ENCODE measurements at places on chromosomes 3 and 15.
A peak's percentile ranks its signal among the peaks of the same experiment; 100 is the strongest.

- DNase-seq: no peak
Measured at GRCh38 chr15:79431636-79432344, at the start of gene MINAR1. Gene MINAR1, plus strand, starts transcription at chr15:79432336. Its CDS starts 23,812 bp downstream, at chr15:79456148.

- DNase-seq: no peak
Measured at GRCh38 chr3:191434024-191434423, 26.9 kb upstream of the PYDC2 start.

DNA sequence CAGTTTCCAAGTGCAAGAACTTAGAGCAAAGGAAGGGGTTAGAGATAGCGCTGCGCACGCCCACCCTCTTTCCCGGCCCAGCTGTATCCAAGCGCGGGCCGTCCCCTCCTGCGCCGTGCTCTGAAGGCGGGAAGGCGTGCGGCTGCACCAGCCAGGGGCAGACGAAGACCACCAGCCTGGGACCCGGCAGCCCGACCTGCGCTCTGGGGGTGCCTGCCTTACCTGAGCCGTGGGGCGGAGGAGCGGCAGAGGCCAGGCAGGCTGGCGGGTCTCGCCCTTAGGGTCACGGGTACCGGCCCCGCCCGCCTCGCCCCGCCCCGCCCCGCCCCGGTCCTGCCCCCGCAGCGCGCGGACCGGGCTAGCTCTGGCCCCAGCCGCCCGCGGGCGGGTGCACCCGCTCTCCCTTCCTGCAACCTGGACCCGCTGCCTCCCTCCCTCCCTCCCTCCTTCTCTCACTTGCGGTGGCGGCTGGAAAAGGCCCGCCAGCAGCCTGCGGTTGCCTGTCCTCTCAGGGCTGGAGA, at the start of gene WDR72:
Gene WDR72 (minus strand): TSS at position 253 of the 521 bp plus-strand sequence. CDS start 26,514 bp downstream, outside the sequence.
- no peak for DNase-seq

DNA sequence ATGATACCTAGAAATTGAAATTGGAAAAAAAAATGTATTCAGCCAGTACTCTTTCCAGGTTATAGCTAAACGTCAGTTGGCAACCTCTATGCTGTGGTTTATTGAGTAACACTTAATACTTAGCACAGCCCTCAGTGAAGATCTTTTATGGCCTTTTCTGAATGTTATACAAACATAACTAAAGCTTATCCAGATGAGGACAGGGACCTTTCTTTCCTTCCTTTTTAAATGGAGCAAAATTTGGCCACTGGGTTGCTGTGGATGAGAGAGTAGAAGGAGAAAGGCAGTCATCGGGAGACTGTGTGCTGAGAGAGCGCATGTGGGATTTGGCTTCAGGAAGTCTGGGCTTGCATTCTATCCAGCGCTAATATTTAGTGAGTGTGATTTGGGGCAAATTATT, 36.1 kb downstream of the IGF1R start:
- DNase-seq: no peak

- DNase-seq: no peak
Measured at GRCh38 chr3:58331593-58332152, 1.0 kb upstream of the PXK start.

GRCh38 chr15:75751891-75752290, 39.2 kb upstream of the CSPG4 start:
- no peak for DNase-seq

DNA sequence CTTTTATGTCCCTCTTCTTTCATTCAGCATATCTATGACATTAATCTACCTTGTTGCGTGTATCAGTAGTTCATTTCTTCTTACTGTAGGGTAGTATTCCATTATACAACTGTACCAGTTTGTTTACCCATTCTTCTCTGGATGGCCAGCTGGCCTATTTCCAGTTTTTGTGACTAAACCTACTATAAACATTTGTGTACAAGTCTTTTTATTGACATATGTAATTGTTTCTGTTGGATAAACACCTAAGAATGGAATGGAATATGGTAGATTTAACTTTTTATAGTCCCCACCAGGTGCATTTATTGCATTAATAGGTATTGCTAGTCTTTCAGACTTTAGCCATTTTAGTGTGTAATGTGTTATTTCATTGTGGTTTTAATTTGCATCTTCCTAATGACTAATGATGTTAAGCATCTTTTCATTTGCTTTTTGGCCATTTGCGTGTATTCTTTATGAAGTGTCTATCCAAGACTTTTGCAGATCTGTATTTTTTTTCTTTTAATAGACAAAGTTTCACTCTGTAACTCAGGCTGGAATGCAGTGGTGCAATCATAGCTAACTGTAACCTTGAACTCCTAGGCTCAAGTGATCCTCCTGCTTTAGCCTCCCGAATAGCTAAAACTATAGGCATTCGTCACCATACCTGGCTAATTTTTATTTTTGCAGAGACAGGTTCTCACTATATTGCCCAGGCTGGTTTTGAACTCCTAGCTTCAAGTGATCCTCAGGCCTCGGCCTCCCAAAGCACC, 41.9 kb upstream of the XRN1 start:
- DNase-seq: no peak

DNA sequence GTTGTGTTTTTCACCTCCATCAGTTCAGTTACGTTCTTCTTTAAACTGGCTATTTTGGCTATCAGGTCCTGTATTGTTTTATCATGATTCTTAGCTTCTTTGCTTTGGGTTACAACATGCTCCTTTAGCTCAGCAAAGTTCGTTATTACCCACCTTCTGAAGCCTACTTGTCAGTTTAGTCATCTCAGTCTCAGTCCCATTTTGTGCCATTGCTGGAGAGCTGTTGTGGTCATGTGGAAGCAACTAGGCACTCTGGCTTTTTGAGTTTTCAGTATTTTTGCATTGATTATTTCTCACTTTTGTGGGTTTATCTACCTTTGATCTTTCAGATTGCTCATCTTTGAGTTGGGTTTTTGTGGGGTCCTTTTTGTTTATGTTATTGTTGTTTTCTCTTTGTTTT, 151.3 kb downstream of the CFAP20DC start:
- no peak for DNase-seq

GRCh38 chr3:31636694-31637442, 104.1 kb downstream of the STT3B start:
- DNase-seq: no peak

GRCh38 chr15:82960766-82961165, 8.2 kb upstream of the HOMER2 start:
- DNase-seq: no peak

GRCh38 chr3:10806006-10806405, 10.0 kb upstream of the SLC6A11 start:
- DNase-seq: no peak

- no peak for DNase-seq
Measured at GRCh38 chr3:71579935-71580406, 3.6 kb downstream of the FOXP1 start.

- no peak for DNase-seq
Measured at GRCh38 chr15:73928241-73928579, 1.9 kb downstream of the LOXL1 start.

GRCh38 chr3:137687181-137687879, 76.8 kb upstream of the SOX14 start:
- no peak for DNase-seq

DNA sequence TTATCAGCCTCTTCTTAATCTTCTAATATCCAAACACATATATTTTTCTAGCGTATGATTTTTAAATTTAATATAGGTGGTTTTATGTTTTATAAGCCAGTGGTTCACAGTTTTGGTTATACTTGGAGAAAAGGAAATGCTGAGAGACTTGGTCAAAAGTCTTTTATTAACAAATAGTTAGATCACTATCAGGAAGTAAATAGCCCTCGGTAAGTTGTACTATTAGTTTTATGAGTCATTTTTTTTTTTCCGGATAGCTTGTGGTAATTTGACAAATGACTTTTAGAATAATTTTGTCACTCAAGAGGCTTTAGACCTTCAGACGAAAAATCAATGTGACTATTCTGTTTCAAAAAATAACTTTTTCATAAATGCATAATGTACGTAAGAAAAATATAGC, 232.2 kb upstream of the ROBO1 start:
- DNase-seq: no peak

DNA sequence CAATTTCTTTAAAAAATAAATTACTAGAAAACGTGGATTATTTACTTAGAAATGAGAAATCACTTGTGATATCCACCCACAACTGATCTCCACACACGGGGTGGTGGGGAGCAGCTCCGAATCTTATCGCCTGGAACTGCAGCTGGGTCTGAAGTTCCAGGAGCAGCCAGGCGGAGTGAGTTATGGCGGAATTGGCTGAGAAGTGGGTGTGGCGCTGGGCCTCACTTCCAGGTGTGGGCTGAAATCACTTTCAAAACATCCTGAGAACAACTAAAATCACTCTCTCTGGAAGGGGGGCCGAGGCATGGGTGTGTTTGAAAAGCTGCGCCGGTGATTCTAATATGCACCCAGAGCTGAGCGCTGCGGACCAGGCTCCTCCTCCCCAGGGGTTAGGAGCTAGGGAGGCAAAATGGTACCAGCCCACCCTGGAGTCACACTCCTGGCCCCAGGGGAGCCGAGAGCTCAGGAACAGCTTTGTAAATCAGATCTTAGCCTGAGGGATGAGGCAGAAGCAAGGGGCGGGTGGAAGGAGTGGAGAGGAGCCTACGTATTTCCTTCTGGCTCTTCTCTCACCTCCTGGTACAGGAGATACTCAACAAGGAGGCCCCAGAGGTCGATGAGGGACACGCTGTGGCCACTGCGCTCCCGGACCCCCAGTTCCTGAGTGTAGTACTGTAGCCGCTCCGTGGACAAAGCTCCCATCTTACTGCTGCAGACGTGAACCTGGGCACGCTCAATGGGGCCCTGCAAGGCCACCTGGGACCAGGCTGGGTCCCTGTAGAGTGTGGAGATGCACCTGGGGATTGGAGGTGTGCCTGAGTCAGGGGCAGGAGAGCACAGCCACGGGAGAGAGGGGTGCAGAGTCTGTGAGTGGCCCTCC, 9.6 kb downstream of the PLA2G4F start:
- peak; percentile 34 for DNase-seq

DNA sequence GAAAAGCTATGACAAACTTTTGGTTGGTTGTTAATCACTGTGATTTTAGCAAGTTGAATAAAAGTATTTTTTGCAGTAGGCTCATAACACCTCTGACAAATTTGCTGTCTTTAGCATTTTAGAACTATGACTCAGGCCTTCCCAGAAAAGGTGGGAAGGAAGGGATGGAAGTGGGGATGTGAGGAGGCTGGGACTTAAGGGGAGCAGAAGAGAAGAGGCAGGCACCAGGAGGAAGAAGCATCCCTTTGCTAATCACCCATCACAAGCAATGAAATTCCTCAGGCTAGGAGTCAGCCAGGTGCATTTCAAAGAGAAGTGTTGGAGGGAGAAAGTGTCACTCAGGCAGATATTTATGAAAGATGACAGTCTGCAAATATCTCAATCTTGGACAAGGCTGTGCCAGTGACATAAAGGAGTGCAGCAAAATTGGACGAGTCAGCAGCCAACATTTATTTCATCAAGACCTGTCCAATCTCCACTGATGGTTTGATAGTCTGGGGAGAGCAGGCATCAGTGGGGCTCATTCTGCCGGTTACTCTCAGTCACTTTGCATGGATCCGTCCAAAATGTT, 337.3 kb upstream of the ARRDC4 start:
- DNase-seq: no peak

DNA sequence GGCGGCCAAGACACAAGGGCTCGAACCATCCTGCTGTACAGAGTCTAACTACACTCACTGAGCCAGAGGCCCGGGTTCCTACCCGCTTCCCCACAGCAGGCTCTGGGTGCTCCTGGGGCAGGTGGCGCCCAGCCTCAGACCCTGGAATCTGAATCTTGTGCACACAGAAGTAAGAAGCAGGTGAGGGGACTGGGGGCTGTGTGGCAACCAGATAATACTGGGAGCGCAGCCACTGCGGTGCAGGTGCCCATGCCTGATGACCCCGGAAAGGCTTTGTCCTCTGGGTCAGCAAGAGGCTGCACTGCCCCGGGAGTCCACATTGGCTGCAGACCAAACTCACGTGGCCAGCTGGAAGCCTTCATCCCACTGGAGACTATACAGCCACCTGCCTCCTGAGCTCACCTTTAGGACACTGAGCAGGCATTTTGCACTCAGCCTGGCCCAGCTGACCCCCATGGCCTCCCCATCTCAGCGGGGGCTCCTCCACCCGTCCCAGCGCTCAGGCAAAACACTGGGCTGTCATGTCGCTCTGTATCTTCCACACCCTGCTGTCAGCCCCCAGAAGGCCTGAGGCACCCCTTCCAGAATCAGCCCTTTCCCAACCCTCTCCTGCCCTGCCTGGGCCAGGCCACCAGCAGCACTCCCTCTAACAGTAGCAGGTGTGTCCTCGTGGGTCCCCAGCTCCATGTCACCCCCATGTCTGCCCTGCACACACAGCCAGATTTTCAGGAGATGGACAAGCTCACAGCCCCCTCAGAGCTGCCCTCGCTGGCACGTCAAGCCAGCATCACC, 101.0 kb upstream of the IQSEC1 start:
- DNase-seq: no peak

DNA sequence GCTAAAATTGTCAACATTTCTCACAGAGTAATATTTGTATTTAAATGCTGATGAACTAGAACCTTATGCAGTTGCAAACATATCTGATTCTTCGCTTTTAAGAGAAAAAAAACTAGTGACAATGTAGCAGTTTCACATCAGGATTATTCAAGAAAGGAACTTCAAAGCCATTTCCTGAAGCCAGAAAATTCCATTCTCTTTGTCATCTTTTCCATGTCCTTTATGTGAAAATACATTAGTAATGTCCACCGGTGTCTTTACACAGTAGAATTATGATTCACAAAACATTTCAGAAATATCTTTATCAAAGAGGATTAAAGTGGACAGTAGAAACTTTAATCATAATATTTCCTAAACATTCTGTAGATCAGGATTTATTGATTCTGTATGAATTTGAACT, 12.7 kb upstream of the LXN start:
- DNase-seq: no peak

DNA sequence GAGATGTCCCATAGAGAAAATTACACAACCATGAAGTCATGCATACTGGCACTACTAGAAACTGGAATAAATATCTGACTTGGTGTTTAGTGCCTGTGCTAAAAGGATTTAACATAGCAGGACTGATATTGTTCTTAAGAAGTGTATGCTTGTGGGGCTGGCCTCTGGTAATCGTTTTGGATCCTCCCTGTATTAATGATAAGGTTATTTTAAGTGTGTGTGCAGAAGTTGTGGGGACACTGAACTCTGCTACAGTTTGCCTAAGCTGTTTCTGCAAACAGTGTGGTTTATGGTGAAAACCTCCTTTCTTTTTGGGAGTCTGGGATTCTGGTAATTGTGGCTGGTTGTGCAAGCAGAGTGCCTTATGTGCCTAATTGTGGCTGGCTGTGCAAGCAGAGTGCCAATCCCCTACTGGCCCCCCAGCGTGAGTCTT, 120.8 kb downstream of the CLASP2 start:
- DNase-seq: no peak

DNA sequence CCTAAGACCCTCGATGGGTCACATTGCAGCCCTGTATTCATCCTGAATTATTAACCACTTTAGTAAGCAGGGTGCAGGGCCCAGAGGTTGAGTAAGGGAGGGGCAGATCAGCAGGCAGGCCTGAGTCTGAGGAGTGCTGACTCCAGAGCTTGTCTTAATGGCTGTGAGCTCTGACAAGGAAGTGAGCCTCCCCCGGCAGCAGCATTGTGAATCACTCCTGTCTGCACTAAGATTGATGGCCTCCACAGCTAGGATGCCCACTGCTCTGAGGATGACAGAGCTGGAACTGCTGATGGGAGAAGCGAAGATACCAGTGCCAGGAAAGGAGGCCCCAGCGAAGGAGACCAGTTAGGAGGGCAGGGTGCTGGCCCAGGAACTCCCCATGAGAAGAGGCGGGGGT, 46.5 kb upstream of the CCDC174 start:
- no peak for DNase-seq
